ENCODE measurements at places on chromosomes 3 and 15. TPM values are rescaled to one million over a fixed set of nuclear protein-coding genes. Genes with fewer than 3 reads are reported as not detected.

ADAMTSL3 gene
- total RNA-seq = 0.09 TPM

DNA sequence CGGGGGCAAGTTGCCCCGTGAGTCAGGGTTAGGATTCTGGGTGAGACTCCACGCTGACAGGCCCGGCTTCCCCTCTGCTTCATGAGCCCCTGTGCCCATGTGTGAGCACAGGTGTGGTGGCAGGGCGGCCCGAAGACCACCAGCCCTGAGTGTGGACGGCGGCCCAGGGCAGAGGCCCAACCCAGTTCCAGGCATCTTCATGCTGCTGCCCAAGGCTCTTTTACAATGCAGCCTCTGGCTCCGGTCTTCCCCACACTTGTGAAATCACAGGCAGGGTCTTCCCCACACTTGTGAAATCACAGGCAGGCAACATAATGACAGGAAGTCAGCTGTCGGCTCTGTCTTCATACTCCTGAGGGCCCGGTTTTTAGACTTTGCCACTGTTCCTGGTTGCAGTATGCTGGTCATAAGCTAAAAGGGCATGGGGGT is 78.8 kb downstream of the AAGAB start:
- H3K36me3 ChIP-seq = peaks cover 23% of the 10 kb centered on the region
- no peak overlapping the region for H3K4me3 ChIP-seq
- H3K27ac ChIP-seq = peak overlapping the region; percentile 16
- no peaks in the 10 kb centered on the region for H3K4me1 ChIP-seq
- no peak for DNase-seq
- H3K27me3 ChIP-seq = no peaks in the 10 kb centered on the region

GOLGA8N gene
- 9.6 TPM for total RNA-seq

DNA sequence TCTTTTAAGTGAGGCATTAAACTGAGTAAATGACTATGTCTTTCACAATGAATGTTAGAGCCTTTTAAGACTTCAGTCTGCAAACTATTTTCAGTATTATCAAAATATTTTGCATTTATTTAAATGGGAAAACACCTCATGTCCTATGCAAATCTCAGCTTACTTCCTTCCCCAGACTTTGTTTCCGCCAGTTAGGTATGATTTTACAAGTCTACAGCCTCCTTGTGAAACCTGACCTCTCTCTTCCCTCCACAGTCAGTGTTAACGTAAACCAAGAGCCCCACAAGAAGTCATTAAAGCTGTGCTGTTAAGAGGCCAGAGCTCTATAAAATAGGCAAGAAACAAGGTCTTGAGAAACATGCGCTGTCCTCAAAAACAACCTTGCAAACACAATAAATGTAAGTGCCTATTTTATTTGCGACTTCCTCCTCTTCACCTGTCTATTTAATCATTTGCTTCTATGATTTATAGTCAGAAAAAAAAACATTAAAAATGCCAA is 48.3 kb downstream of the PRTG start:
- H3K27ac ChIP-seq = no peak overlapping the region
- no peaks in the 10 kb centered on the region for H3K4me1 ChIP-seq

GAP43 gene
- total RNA-seq = not detected

DNA sequence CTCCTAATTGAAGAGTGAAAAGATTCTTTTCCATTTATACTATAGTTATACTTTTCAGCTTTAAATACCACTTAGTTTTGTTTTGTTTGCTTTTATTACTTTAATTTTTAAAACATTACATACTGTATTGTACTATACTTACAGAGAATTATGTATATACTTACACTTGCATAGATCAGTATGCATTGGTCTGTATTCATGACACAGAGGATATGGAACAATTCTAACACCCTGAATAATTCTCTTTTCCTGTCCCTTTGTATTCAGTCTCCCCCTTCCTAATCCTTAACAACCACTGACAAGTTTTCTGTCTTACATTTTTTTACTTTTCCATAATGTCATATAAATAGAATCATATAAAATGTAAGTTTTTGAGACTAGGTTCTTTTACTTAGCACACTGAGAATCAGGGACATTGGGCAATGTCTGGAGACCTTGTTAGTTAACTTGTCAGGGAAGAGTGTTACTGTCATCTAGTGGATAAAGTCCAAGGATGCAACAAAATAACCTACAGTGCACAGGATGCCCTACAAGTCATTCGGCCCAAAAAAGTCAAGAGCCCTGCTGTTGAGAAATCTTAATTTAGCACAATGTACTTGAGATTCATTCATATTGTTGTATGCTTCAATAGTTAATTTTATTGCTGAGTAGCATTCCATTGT is 95.7 kb upstream of the MCTP2 start:
- no peaks in the 10 kb centered on the region for H3K4me1 ChIP-seq
- no peak overlapping the region for H3K4me3 ChIP-seq
- H3K27ac ChIP-seq = no peak overlapping the region
- DNase-seq = no peak
- no peaks in the 10 kb centered on the region for H3K27me3 ChIP-seq

DNA sequence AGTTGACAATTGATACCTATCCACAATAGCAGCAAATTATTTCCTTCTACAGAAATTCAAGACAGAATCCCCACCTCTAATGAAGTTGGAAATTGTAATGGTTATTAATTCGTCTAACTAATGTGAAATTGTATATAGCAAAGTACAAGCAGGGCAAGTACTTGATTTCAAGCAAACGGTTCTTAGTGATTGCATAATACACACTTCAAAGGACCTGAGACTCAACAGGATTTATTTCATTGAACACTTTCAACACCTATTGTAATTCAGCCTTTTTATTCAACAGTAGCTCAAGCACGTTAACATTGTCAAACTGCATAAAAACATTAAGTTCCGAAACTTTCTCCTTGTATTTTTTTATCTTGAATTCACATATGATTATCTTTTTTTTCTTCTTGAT is 40.2 kb upstream of the AGTR1 start:
- H3K36me3 ChIP-seq = no peaks in the 10 kb centered on the region
- no peaks in the 10 kb centered on the region for H3K27me3 ChIP-seq
- H3K4me3 ChIP-seq = no peak overlapping the region
- no peaks in the 10 kb centered on the region for H3K4me1 ChIP-seq
- no peak for DNase-seq

- H3K4me1 ChIP-seq = peaks cover 10% of the 10 kb centered on the region
- peak overlapping the region; percentile 17 for H3K4me3 ChIP-seq
- H3K27ac ChIP-seq = peak overlapping the region; percentile 43
- H3K27me3 ChIP-seq = no peaks in the 10 kb centered on the region
- H3K36me3 ChIP-seq = no peaks in the 10 kb centered on the region
- DNase-seq = peak; percentile 29
Measured at GRCh38 chr3:195150181-195151118, 120.5 kb downstream of the XXYLT1 start.

DNA sequence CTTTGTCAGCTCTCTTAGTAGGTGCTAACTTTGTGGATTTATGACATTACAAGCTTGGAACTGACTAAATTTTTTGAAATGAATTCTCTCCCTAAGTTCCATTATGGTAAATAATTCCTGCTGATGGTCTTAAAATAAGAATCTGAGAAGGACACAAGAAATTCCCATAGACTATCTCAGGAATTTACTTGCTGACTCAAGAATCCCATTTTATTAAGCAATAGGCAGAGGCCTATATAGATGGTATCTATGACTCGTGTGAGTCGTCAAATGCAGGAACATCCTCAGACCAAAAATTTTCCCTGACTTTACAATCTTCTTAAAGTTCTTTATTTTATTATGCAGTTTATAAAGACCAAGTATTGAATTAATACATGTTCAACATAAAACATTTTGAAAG is 30.7 kb upstream of the CBLB start:
- peaks cover 2% of the 10 kb centered on the region for H3K27me3 ChIP-seq
- no peak for DNase-seq
- no peaks in the 10 kb centered on the region for H3K36me3 ChIP-seq
- H3K4me3 ChIP-seq = no peak overlapping the region
- H3K4me1 ChIP-seq = no peaks in the 10 kb centered on the region
- no peak overlapping the region for H3K27ac ChIP-seq

NR2E3 gene
- total RNA-seq = not detected

NR1I2 gene
- 0.35 TPM for total RNA-seq

TIMP4 gene
- total RNA-seq = not detected

RTP3 gene
- not detected for total RNA-seq

- no peaks in the 10 kb centered on the region for H3K36me3 ChIP-seq
- no peak overlapping the region for H3K4me3 ChIP-seq
- no peak for DNase-seq
- H3K27ac ChIP-seq = no peak overlapping the region
- H3K4me1 ChIP-seq = no peaks in the 10 kb centered on the region
Measured at GRCh38 chr3:192685801-192686200, 41.5 kb downstream of the FGF12 start.

GRCh38 chr15:76313731-76314130 is 2.5 kb upstream of the ETFA start:
- H3K4me3 ChIP-seq = no peak overlapping the region
- no peaks in the 10 kb centered on the region for H3K36me3 ChIP-seq
- no peak for DNase-seq
- H3K4me1 ChIP-seq = peaks cover 17% of the 10 kb centered on the region
- H3K27ac ChIP-seq = no peak overlapping the region

GRCh38 chr3:77648214-77648613 is 608.3 kb downstream of the ROBO2 start:
- H3K36me3 ChIP-seq = no peaks in the 10 kb centered on the region
- no peaks in the 10 kb centered on the region for H3K27me3 ChIP-seq
- no peak for DNase-seq
- H3K4me3 ChIP-seq = no peak overlapping the region

UBE3A gene
- total RNA-seq = 119 TPM

DNA sequence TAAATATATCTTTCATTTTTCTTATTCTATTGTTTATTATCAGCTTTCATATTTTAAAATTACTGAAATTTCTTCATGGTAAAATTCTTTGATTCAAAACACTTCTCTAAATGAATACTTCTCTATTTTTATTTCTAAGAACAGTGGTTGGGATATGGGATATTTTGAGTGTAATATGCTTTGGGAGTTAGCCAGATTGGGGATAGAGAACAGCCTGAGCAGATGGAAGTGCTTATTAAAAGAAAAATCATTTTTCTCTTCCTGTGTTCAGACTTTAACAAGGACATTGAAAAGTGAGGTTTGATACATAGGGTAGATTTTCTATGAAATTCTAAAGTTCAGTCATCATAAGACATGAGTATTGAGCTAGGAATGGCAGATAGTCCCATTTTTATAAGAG is 84.8 kb downstream of the COL6A5 start:
- no peak overlapping the region for H3K27ac ChIP-seq
- H3K27me3 ChIP-seq = peaks cover 6% of the 10 kb centered on the region
- H3K4me1 ChIP-seq = no peaks in the 10 kb centered on the region
- H3K36me3 ChIP-seq = no peaks in the 10 kb centered on the region

- no peak overlapping the region for H3K27ac ChIP-seq
- no peak overlapping the region for H3K4me3 ChIP-seq
- no peaks in the 10 kb centered on the region for H3K36me3 ChIP-seq
- no peaks in the 10 kb centered on the region for H3K4me1 ChIP-seq
- DNase-seq = no peak
Measured at GRCh38 chr3:189786479-189787064, 155.4 kb downstream of the TP63 start.

DNA sequence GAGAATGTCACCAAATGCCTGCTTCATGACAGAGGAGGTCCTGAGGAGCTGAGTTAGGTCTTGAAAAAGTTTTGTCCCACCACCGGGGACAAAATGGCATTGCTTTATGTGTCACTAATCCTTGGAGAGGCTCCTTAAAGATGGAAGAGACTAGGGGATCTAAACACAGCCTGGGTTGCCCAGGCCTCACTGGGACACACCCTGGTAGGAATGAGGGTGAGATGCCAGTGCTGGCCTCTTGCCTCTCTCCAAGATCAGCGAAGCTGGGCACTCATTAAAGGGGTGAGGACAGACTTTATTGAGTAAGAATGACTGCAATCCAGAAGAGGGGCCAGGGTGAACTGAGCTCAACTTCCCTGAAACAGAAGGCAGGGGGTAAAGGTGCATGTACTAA is 58.5 kb upstream of the KLF13 start:
- no peak for DNase-seq
- no peaks in the 10 kb centered on the region for H3K27me3 ChIP-seq
- no peaks in the 10 kb centered on the region for H3K36me3 ChIP-seq
- peaks cover 49% of the 10 kb centered on the region for H3K4me1 ChIP-seq
- no peak overlapping the region for H3K27ac ChIP-seq
- H3K4me3 ChIP-seq = no peak overlapping the region

DNA sequence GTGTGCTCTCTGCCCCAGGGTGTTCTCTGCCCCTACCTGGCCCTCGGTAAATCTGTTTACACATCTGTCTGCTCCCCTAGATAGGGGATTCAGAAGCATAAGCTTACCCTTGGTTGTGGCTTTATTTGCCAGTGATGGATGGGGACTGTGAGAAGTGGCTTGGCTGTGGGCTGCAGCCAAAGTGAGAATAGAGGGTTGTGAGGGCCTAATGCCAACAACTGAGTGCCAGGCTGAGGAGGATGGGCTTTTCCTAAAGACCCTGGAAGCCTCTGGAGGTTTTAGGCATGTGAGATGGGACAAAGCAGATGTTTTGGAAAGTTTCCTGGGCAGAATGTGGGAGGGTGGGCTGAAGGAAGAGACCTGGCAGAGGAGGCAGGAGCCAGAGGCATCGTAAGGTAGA is 15.4 kb upstream of the APEH start:
- H3K4me3 ChIP-seq = no peak overlapping the region
- H3K27ac ChIP-seq = no peak overlapping the region
- no peaks in the 10 kb centered on the region for H3K36me3 ChIP-seq

ASB14 gene
- total RNA-seq = not detected

SOX14 gene
- not detected for total RNA-seq

Data from T-cell (primary cell).